ENCODE measurements at places on chromosomes 4 and X. TPM values are rescaled to one million over a fixed set of nuclear protein-coding genes. Genes with fewer than 3 reads are reported as not detected.

- H3K4me3 ChIP-seq, result no peak overlapping the region
- H3K36me3 ChIP-seq, result peaks cover 19% of the 10 kb centered on the region
- DNase-seq, result no peak
- H3K4me1 ChIP-seq, result peaks cover 13% of the 10 kb centered on the region
- no peak overlapping the region for H3K27ac ChIP-seq
- H3K27me3 ChIP-seq, result no peaks in the 10 kb centered on the region
Observed at GRCh38 chr4:3331511-3332394, 38.9 kb downstream of the RGS12 start.

- H3K27ac ChIP-seq, result no peak overlapping the region
- no peak overlapping the region for H3K4me3 ChIP-seq
- H3K36me3 ChIP-seq, result no peaks in the 10 kb centered on the region
- peaks cover 21% of the 10 kb centered on the region for H3K4me1 ChIP-seq
- no peaks in the 10 kb centered on the region for H3K27me3 ChIP-seq
Observed at GRCh38 chr4:37666625-37667071, 19.5 kb downstream of the RELL1 start.

- no peak overlapping the region for H3K4me3 ChIP-seq
- peaks cover 12% of the 10 kb centered on the region for H3K27me3 ChIP-seq
- no peak overlapping the region for H3K27ac ChIP-seq
Observed at GRCh38 chr4:81966676-81967075, 407.1 kb downstream of the HNRNPD start.

DNA sequence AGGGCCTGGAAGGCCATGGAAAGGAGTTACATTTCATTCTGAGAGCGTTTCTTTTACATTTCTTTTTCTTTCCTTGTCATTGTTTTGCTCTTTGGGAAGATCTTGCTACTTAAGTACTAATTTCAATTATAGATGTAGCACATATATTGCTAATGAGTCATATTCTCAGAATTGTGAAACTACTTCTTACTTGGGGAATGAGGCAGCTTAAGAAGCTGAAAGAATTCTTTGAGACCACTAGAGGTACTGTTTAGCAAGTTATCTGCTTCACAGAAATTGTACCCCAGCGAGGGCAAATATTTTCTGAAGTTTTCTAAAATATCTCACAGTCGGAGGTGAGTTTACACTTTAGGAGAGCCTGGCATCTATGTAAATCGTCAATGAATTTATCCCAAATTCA is 100.6 kb downstream of the AFF2 start:
- H3K36me3 ChIP-seq, result no peaks in the 10 kb centered on the region
- H3K4me1 ChIP-seq, result no peaks in the 10 kb centered on the region
- no peaks in the 10 kb centered on the region for H3K27me3 ChIP-seq
- no peak overlapping the region for H3K27ac ChIP-seq
- DNase-seq, result no peak

GRCh38 chr4:15586066-15586465 is 69.1 kb downstream of the FBXL5 start:
- H3K4me3 ChIP-seq, result no peak overlapping the region
- no peak overlapping the region for H3K27ac ChIP-seq
- no peaks in the 10 kb centered on the region for H3K4me1 ChIP-seq
- H3K36me3 ChIP-seq, result peaks cover 30% of the 10 kb centered on the region
- no peaks in the 10 kb centered on the region for H3K27me3 ChIP-seq

GRCh38 chrX:71852182-71852581 is 58.5 kb upstream of the NHSL2 start:
- H3K4me1 ChIP-seq, result no peaks in the 10 kb centered on the region
- H3K36me3 ChIP-seq, result no peaks in the 10 kb centered on the region
- no peak for DNase-seq
- peaks cover 26% of the 10 kb centered on the region for H3K27me3 ChIP-seq
- no peak overlapping the region for H3K27ac ChIP-seq

DNA sequence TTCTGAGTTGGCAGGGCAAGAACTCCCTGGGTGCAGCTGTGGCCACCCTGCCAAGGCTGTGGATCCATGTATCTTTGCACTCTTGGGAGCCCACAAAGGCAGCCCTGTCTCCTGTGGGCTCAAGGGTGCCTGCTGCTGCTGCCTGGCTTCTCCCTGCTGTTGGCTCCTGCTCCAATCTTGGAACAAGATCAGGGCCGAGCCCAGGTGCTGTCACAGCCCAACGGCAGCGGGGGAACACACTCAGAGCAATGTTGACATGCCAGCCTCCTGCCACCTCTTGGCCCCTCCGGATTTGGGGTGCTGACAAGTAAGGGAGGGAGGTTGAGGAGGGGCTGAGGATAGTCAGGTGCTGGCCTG is 57.9 kb downstream of the COX18 start:
- DNase-seq, result no peak
- no peak overlapping the region for H3K27ac ChIP-seq
- no peak overlapping the region for H3K4me3 ChIP-seq
- no peaks in the 10 kb centered on the region for H3K36me3 ChIP-seq
- no peaks in the 10 kb centered on the region for H3K27me3 ChIP-seq
- H3K4me1 ChIP-seq, result no peaks in the 10 kb centered on the region

Gene COL25A1
- 55.8 TPM for total RNA-seq

Gene NWD2
- 0.02 TPM for total RNA-seq

Gene ADGRG2
- 1.0 TPM for total RNA-seq

Data from mesothelial cell of epicardium (in vitro differentiated cells).